ENCODE measurements at places on chromosomes 7 and 10.

DNA sequence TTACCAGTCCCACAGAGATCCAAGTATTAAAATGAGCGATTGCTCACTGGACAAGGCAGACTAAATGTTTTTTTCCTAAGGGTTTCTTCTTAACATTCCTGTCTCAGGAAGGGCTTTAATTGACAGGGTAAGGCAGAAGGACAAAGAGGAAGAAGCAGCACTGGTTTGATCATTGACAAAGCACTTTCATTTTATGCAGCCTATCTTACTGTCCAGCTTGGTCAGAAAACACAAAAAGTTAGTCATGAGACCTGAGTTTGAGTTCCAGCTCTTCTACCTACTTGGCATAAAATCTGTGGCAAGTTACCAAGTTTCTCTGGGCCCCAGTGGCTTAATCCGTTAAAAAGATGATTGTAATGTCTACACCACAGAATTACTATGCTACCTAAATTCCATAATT is 458.5 kb downstream of the GFRA1 start:
- DNase-seq, result no peak

GRCh38 chr10:119351189-119351588 is 143.8 kb downstream of the GRK5 start:
- no peak for DNase-seq

DNA sequence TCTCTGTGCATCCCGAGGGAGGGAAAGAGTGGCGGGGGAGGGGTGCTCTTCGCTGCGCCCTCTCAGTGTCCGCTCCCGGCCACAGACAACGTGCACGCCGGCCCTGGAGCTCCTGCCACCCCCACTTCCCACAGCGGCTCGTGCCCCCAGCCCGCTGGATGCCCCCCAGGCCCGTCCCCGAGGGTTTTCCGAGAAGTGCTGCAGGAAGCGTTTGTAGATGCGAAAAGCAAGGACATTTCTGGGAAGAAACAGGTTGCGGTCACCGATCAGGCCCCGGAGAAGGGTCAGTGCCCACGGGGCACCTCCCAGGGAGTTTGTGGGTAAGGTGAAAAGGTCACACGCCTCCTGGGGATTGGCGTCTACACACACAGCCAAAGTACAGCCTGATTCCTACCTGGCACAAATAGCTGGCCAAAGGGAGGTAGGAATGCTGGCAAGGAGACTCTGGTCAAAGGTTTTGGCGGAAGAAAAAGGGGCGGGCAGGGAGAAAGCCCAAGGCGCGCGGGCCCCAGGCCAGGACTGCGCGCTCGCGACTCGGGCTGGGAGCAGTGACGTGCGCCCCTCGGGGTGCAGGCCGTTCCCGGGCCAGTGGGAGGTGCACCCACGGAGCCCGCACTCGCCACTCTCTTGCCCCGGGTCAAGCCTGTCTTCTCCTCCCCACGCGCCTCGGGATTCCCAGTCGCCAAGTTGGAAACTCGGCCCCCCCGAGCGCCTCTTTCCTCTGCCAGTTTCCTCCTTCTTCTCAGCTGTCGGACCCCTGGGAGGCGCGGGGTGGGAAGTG is 1.5 kb upstream of the NRP1 start:
- peak; percentile 81 for DNase-seq

DNA sequence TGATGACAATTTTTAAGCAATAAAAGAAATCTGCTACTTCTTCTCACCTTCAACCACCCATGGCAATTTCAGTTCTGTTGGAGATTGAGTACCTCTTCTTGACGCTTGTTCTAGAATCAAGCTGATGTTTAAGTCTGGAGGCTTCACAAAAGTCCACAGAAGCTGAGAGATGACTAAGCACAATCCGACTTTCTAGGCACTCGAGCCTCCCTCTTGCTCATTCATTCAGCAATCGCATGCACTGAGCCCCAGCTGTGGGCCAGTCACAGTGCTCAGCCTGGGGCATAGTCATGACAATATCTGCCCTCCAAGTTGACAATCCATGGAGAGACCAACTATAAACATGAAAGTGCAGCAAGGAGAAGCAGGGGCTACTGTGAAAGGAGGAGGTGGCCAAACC is 103.2 kb downstream of the IPMK start:
- DNase-seq, result no peak

DNA sequence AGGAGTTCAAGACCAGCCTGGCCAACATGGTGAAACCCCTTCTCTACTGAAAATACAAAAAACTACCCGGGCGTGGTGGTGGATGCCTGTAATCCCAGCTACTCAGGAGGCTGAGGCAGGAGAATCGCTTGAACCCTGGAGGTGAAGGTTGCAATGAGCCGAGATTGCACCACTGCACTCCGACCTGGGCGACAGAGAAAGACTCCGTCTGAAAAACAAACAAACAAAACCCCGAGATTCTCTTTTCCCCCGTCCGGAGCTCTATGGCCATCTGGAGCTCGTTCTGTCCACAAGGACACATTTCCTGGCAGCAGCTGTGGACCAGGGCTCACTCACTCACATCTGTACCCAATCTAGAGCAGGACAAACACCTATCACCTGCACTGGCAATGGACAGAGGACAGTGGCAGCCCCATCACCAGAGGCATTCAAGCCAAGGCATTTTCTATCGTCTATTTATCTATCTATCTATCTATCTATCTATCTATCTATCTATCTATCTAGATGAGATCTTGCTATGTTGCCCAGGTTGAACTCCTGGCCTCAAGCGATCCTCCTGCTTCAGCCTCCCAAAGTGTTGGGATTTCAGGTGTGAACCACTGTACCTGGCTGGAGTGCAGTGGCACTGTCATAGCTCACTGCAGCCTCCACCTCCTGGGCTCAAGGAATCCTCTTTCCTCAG is 167.1 kb upstream of the TNRC18 start:
- no peak for DNase-seq

GRCh38 chr10:121648059-121648458 is 49.8 kb upstream of the FGFR2 start:
- no peak for DNase-seq

GRCh38 chr7:143512488-143513340 is 35.0 kb downstream of the TAS2R41 start:
- no peak for DNase-seq

DNA sequence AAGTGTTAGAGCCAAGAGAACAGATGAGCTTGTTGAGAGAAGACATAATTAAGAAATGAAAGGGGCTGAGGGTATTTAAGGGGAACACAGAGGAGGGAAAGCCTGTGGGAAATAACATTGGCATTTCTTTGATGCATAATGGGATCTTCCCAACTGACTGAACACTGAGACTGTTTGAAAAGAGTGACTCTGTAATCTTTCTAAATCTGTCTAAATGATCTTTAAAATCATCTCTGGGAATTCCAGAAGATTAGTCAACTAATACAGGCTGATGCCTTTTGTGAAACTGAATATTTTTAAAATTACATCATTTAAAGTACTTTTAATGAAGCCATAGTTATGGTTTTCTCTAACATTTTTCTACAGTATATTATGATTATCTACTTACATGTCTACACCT is 17.4 kb upstream of the SLC35G1 start:
- DNase-seq, result no peak

DNA sequence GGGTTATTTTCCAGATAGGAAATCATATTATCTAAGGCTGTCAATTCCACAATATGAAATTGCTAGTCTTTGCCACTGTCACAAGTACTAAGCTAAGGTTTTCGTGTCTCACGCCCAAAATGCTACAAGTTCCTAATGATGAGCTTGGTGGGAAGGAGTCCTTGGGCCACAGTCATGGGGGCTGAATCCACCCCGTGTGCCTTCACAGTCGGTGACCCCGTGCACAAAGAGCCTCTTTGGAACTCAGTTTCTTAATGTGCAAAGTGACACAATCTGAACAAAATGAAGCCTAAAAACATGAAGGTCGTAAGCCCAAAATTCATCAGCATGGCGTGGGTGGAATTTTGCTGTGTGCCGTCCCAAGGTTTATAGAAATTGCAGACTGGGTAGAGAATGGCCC is 337.0 kb upstream of the GALNT17 start:
- no peak for DNase-seq

DNA sequence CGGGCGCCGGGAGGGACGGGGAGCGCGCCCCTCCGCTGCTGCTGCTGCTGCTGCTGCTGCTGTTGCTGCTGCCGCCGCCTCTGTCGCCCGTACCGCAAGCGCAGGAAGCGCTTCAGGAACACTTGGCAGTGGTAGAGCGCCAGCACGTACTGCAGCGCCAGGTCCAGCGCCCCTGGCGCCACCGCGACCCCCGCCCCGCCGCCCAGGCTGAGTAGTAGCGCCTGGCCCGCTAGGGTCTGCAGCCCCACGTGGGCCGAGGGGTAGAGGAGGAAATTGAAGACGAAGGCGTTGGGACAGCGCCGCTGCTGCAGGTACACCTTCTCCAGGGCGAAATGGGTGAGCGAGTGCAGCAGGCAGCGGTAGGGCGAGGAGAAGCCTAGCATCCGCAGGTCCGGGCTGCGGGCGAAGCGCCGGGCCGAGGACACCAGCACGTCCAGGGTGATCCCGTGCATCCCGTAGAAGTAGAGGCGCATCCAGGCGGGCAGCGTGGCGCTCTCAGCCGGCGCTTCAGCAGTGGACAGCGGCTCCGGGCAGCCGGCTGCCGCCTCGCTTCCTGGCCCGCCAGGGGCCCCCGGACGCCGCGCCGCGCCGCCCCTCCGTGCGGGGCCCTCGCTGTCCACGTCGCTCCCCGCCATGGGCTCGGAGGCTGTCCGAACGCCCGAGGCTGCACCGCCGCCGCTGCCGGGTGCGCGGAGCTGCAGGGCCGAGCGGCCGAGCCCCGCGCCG is at the start of gene TMEM229A:
TMEM229A (minus strand) TSS at position 699 of the 726 bp plus-strand sequence; CDS start at position 635, 64 bp downstream.
- DNase-seq, result no peak

DNA sequence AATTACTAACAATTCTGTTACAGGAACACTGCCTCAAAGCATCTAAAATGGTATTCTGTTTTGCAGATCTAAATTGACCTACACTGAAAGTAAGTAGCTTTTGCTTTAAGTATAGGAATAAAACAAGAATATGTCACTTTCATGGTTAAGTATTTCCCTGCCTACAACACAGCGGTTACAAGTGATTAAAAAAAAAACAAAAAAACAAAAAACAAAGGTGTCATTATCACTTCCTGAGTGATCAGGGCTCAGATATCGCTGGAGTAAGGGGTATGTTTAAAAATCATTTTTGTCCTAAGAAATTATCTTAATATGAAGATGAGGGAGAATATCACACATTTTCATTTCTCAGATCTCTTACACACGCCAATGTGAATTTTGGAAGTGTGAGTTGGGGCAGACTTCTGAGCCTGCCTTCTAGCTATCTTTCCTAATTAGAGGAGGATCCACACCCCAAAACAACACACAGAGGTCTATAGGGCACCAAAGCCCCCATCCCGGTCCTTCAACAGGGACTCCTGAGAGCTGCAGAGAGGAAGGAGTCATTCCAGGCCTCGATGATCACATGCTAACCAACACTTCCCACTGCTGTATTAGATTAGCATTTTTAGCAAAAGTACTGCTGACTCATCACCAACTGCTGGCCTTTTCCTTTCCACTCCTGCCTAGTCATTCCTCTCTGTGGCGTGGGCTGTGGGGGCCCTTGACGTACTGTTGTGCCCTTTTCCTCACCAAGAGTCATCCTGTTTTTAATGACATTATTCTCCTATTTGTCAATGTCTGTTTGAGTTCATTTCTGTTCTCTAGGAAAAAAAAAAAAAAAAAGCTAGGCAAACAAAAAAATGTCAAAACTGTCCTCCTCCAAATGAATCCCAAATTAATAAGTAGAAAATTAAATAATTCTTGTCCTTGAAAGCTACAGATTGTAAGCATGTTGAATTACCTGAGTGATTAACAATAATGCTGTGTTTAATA is 31.2 kb downstream of the PRTFDC1 start:
- DNase-seq, result peak; percentile 36

GRCh38 chr10:70367195-70367796 is 15.1 kb downstream of the LRRC20 start:
- no peak for DNase-seq

DNA sequence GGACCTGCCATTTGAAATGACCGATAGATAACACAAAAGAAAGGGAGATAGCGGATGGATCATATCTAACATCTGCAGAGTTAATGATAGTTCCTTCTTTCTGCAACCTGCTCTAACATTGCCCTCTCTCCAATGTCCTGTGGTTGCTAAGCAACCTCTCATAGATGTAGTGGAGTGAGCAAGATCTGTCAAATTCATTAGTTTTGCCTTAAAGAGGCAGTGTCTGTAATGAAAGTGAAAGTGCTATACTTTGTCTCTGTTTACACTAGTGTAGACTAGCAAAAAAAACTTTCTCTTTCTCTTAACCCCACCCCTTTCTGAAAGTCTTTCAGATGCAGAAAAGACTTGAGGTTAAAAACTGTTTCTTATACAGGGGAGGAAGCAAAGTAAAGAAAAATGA is 1196.9 kb downstream of the SORCS3 start:
- no peak for DNase-seq

GRCh38 chr7:55641273-55641691 is 69.0 kb upstream of the VOPP1 start:
- no peak for DNase-seq

Data from ascending aorta (tissue), 2 donors.